ENCODE measurements at places on chromosomes 5 and 9.
A peak's percentile ranks its signal among the peaks of the same experiment; 100 is the strongest.

DNA sequence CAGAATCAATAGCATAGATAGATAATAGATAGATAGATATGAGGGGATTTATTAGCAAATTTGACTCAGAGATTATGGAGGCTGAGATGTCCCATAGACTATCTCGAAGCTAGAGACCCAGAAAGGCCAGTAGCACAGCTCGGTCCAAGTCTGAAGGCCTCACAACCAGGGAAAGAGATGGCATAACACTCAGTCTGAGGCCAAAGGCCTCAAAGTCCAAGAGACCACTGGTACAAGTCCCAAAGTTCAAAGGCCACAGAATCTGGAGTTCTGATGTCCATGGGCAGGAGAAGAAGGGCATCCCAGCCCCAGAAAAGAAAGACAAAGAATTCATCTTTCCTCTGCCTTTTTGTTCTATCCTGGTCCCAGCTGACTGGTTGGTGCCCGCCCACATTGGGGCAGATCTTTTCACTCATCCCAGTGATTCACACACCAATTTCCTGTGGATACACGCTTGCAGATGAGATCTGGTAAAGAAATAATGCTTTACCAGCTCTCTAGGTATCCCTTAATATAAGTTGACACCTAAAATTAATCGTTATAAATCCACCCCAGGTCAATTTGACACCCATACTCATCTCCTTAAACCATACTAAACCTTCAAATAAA, 127.8 kb upstream of the FBN2 start:
- DNase-seq, result no peak

- no peak for DNase-seq
Observed at GRCh38 chr9:91127653-91128052, 234.1 kb downstream of the AUH start.

DNA sequence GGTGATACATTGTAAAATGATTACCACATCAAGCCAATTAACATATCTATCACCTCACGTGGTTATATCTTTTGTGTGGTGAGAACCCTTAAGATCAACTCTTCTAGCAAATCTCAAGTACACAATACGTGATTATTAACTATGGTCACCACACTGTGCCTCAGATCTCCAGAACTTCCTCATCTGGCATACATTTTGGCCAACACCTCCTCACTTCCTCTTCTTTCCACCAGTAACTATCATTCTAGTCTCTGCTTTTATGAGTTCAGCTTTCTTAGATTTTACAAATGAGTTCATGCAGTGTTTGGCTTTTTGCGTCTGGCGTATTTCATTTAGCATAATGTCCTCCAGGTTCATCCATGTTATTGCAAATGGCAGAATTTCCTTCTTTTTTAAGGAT, 35.8 kb downstream of the PRKACG start:
- DNase-seq, result no peak

DNA sequence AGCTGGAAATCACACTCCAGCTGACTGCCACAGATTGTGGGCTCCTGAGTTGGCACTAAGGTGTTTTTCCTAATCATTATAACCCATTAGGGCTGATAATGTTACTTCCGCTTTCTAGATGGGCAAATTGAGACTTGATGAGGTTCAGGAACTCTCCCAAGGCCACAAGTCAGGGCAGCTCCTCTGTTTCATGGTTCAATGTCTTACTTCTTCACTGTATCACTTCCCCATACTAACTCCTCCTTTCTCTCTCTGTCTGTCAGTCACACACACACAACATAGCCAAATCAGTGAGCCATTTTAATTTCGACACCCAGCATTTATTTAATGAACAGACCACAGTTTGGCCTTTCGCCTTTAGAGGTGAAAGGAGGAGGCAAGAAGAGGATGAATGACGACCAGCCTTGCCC, 17.8 kb upstream of the TRAF1 start:
- DNase-seq, result no peak

GRCh38 chr9:19130436-19130835, 3.1 kb upstream of the PLIN2 start:
- no peak for DNase-seq

DNA sequence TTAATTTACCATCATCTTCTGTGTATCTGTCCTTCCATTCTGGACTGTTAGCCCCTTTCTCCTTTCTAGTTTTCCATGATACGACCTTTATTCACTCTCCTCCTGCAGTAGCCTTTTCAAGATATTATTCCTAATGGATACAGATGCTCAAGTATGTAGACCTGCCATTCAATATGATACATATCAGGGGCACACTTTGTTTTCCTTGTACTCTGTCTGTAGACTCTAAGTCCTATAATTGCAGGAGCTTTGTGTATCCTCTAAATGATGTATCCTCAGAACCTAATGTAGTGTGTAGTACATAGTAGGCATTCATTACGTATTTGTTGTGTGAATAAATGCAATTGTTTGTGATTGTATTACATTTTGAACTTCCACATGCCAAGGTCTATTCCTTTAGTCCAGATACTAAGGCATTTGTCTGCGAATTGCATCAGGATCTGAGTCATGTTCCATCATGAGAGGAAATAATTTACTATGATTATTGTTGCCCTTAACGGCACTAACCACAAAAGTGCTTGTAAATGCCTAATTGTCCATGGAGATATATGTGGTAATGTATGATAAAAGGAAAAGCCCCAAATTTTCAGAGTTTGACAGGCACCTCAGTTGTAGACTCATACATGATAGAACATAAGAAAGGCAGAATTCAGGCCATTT, 57.1 kb upstream of the IZUMO3 start:
- peak; percentile 0 for DNase-seq

- peak; percentile 80 for DNase-seq
Observed at GRCh38 chr5:91016954-91017700, 366.0 kb downstream of the ARRDC3 start.

DNA sequence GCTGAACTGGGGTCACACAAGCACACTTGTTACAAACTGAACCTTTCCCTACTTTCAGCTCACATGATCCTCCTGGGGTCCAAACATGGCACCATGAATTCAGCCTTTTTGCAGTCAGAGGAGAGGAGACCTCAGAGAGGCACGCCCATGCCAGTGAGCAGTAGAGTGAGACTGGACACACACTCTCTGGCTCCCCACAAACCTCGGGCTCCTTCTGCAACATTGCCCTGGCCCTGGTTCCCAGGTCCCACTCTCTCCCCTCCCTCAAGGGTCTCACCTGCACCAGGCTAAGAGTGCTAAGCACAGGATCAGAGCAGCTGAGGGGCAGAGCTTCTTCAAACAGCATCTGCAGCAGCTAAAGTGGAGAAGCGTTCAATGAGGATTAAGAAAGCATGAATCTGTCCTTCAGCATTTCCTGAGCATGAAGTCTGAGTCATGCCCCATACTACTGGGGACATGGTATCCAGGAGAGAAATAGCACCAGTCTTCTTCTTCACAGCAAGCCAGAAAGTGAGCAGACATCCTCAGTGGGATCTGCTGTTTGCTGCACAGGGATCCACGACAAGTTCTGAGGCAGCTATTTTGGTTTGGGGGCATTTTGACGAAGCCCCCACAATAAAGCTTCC, 27.2 kb downstream of the SLC35A4 start:
- no peak for DNase-seq

- no peak for DNase-seq
Observed at GRCh38 chr9:84136119-84136868, 155.7 kb downstream of the RMI1 start.

- DNase-seq, result no peak
Observed at GRCh38 chr5:60444661-60445360, 255.2 kb downstream of the DEPDC1B start.

DNA sequence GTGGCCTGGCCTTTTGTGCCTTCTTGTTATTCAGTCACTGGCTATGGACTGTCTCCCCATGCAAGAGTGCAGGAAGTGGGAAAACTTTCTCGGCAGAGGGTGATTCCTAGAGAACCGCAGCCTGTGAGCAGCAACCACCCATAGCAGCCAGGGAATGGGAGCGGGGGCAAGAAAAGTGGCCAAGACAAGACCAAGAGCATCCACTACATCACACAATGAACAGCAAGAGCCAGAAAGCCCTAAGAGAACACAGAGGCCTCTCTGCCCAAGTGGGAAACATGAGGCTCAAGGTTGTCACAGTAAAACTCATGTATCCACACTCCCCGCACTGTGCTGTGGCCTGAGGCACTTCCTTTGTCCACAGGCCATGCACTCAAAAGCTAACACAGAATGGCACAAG, 129.1 kb upstream of the FSTL4 start:
- no peak for DNase-seq

- DNase-seq, result no peak
Observed at GRCh38 chr9:34086864-34087263, 38.2 kb upstream of the UBAP2 start.

- DNase-seq, result no peak
Observed at GRCh38 chr5:138726848-138727247, 26.4 kb upstream of the CTNNA1 start.

DNA sequence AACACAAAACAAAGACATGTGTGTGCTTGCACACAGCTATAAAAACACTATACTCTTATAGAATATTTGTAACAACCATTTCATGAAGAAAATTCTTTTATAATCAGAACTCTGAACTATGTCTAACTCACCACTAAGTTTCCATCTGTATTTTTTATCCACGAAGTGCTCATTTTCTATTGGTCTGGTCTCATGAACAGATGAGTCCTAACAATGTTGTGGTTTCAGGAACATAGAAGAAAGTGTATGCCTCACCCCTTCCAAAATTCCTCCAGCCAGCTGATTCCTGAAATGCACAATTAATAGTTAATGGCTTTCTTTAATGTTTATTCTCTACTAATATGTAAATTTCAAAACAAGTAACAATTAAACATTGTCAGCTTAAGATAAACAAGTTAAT, 325.3 kb upstream of the GRAMD2B start:
- no peak for DNase-seq

DNA sequence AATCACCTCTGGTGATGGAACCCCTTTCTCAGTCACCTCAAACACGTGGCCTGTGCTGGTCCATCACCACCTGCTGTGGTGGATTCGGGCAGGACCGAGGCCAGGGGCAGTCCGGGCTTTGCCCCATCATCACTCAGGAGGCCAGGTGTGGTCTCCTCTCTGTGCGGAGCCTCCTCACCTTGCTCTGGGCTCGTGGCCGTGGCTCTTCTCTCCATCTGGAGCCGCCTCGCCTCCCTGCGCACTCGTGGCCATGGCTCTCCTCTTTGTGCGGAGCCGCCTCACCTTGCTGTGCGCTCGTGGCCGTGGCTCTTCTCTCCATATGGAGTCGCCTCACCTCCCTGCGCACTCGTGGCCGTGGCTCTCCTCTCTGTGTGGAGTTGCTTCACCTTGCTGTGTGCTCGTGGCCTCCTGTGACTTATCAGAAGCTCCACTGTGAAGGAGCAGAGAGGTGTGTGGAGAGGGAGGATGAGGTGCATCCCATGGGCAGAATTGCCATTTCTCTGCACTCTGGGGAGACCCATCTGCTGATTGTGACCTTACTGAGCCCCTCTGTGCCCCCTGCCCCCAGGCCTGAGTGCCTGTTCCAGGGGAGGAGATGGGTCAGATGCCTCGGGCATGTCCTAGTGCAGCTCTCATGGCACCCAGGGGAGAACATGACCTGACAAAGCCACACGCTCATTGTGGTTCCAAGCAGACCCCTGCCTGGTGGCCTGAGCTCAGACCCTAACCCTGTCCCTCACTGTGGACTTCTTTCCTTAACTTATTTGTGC, 276.6 kb upstream of the IRX2 start:
- no peak for DNase-seq

GRCh38 chr9:97366889-97367288, 45.0 kb upstream of the TDRD7 start:
- DNase-seq, result no peak

GRCh38 chr5:178474562-178475184, 115.5 kb downstream of the COL23A1 start:
- no peak for DNase-seq

GRCh38 chr5:73558950-73559349, 6.5 kb downstream of the ANKRA2 start:
- no peak for DNase-seq

GRCh38 chr5:168415971-168416370, 70.3 kb upstream of the RARS1 start:
- no peak for DNase-seq

DNA sequence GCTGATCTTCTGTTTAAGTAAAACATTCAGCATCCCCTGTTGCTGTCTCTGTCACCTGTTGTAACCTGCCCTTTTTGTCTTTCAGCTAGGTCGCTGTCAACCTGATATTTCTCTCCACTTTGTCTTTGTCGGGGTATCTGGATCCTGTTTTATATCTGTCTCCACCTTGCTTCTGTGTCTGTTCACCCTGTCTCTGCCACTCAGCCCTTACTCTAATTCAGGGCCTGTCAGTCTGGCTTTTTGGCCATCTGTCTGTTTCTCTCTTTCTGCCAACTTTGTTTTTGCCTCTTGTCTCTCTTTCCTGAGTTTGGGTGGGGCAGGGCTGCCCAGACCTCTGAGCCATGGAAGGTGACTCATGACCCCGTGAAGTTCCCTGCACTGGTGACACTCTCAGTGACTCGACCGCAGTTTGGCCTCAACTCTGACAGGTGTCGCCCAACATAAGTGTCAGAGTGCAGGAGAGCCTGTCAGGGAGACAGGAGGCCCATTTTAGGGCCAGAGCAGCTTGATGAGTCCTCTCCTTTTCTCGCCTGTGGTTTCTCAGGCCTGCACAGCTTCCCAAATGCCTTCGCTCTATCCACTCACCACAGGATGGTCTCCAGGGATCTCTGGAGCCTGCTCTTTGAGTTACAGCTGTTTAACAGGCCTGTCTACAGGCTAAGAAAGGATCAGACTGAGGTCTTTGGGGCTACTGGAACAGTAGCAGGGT, 868 bp downstream of the ZBTB43 start:
- peak; percentile 44 for DNase-seq

GRCh38 chr9:6449645-6450044, 36.6 kb downstream of the UHRF2 start:
- no peak for DNase-seq

DNA sequence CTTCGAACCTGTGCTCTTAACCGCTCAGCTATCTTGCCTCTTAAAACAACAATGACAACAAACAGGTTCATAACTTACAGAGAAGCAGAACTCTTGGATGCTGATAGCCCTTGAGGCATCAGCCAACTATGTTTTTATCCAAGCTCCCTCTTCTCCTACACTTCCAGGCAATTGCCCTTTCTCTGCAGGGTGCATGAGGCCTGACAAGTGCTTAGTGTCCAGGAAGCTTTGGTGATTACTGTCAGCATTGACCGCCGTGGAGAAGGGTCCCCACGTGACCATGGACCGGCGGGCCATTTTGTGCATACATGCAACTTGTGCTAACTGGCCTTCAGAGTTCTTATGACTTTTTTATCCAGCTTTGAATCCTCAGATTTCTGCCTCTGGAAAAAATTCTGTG, 71.2 kb downstream of the ADCY2 start:
- no peak for DNase-seq

GRCh38 chr9:127182901-127183746, 60.7 kb upstream of the ANGPTL2 start:
- no peak for DNase-seq

DNA sequence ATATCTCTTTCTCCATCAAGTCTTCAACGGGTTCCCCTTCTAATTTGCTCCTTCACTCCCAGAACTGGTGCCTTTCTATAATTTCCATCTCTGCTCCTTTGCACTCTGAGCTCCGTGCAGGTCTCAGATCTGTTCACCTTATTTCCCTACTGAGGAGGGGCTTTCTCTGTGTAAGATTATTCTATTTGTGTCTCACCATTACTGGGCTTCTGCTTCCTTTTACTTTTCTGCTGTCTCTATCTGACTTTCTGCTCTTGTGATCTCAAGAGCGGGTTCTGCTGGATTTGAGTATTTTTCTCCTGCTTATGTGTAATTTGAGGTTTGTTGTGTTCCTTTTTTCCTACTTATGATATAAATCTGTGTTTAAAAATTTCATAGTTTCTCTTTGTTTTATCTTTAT, 117.5 kb downstream of the PCSK5 start:
- DNase-seq, result no peak

- DNase-seq, result no peak
Observed at GRCh38 chr5:158473016-158473635, 614.2 kb upstream of the CLINT1 start.

GRCh38 chr9:22049411-22049810, 40.3 kb upstream of the CDKN2B start:
- no peak for DNase-seq

Measured in fibroblast of the conjunctiva (primary cell).